Smooth muscle cell of trachea (primary cell): ENCODE measurements at places on chromosomes 11 and 22. TPM values are rescaled to one million over a fixed set of nuclear protein-coding genes. Genes with fewer than 3 reads are reported as not detected.

APOL4 gene
- 1.3 and 3.9 TPM in 2 replicates for total RNA-seq

OR9Q1 gene
- not detected in 2 replicates for total RNA-seq

API5 gene
- total RNA-seq, result 80.6 and 105 TPM in 2 replicates

KRTAP5-5 gene
- not detected in 2 replicates for total RNA-seq

KRTAP5-2 gene
- not detected in 2 replicates for total RNA-seq

NLRP14 gene
- total RNA-seq, result 0.17 and 0.29 TPM in 2 replicates

NOX4 gene
- 0.83 and 1.0 TPM in 2 replicates for total RNA-seq

OR6T1 gene
- total RNA-seq, result not detected in 2 replicates

SLN gene
- total RNA-seq, result not detected in 2 replicates

CATSPERZ gene
- 0.44 and 0.66 TPM in 2 replicates for total RNA-seq

CALCA gene
- total RNA-seq, result not detected in 2 replicates

ANO1 gene
- 0.83 TPM in 1 of 2 replicates, not detected in the other for total RNA-seq

AKIP1 gene
- total RNA-seq, result 39.0 and 52.6 TPM in 2 replicates

C11orf21 gene
- not detected in 2 replicates for total RNA-seq

TRIM29 gene
- 0.17 TPM in 1 of 2 replicates, not detected in the other for total RNA-seq

PGA5 gene
- 0.29 and 0.50 TPM in 2 replicates for total RNA-seq

MAJIN gene
- not detected in 2 replicates for total RNA-seq

MOB2 gene
- total RNA-seq, result 22.3 and 30.6 TPM in 2 replicates

TRMU gene
- total RNA-seq, result 30.1 and 31.7 TPM in 2 replicates

ZC3H12C gene
- total RNA-seq, result 6.1 and 11.7 TPM in 2 replicates

APOL3 gene
- 25.2 and 45.2 TPM in 2 replicates for total RNA-seq

SYT9 gene
- not detected in 2 replicates for total RNA-seq

TNNI2 gene
- not detected in 2 replicates for total RNA-seq

ADM2 gene
- 0.87 and 2.3 TPM in 2 replicates for total RNA-seq

C11orf52 gene
- total RNA-seq, result 0.66 TPM in 1 of 2 replicates, not detected in the other

IL17REL gene
- under 0.01 TPM in 2 replicates for total RNA-seq

TIMP3 gene
- total RNA-seq, result 282 and 614 TPM in 2 replicates

BET1L gene
- 25.5 and 26.3 TPM in 2 replicates for total RNA-seq

TSPAN32 gene
- under 0.01 and 0.17 TPM in 2 replicates for total RNA-seq

MAPK8IP1 gene
- total RNA-seq, result 8.1 and 17.4 TPM in 2 replicates

C11orf65 gene
- 1.8 and 2.3 TPM in 2 replicates for total RNA-seq

PANX2 gene
- 0.17 and 0.29 TPM in 2 replicates for total RNA-seq

TCN1 gene
- total RNA-seq, result not detected in 2 replicates

MMP12 gene
- 0.44 and 1.8 TPM in 2 replicates for total RNA-seq
